ENCODE measurements at places on chromosomes 11 and 22.

GRCh38 chr11:129375751-129376657 is at the start of gene BARX2:
BARX2 (plus strand) TSS chr11:129375848; CDS start chr11:129376036, 188 bp downstream.
- peak; percentile 21 for DNase-seq

DNA sequence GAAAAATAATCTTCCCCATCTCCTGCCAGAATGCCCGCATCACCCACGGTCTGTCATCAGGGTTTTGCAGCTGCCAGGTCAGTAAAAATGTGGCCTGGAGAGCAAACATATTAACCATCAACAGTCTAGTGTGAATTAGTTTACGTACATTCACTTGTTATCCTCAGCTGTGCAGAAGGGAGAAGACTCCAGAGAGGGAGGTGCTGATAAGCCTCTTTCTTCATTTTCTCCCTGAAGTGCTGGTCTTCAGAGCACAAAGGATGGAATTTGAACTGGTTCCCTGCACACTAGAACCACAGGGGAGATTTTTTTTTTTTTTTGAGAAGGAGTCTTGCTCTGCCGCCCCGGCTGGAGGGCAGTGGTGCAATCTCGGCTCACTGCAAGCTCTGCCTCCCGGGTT is 8.2 kb downstream of the FGF19 start:
- DNase-seq, result no peak

GRCh38 chr11:2807801-2808241 is 77.8 kb downstream of the CDKN1C start:
- no peak for DNase-seq

- no peak for DNase-seq
These were observed 18.1 kb upstream of the ACR start for GRCh38 chr22:50719814-50720300.

GRCh38 chr11:73331138-73331916 is 23.3 kb downstream of the ARHGEF17 start:
- DNase-seq, result no peak

- no peak for DNase-seq
These were observed at the start of gene SLC15A3 for GRCh38 chr11:60951904-60952741. SLC15A3 (minus strand) TSS chr11:60952176; CDS start chr11:60951551, 625 bp downstream.

DNA sequence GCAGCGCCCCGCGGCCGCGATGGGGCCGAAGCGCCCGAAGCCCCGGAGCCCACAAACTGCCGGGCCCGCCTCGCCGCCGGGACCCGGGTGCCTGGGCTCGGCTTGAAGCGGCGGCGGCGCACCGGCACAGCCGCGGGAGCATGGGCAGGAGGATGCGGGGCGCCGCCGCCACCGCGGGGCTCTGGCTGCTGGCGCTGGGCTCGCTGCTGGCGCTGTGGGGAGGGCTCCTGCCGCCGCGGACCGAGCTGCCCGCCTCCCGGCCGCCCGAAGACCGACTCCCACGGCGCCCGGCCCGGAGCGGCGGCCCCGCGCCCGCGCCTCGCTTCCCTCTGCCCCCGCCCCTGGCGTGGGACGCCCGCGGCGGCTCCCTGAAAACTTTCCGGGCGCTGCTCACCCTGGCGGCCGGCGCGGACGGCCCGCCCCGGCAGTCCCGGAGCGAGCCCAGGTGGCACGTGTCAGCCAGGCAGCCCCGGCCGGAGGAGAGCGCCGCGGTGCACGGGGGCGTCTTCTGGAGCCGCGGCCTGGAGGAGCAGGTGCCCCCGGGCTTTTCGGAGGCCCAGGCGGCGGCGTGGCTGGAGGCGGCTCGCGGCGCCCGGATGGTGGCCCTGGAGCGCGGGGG is 346 bp downstream of the FJX1 start:
- DNase-seq, result no peak

DNA sequence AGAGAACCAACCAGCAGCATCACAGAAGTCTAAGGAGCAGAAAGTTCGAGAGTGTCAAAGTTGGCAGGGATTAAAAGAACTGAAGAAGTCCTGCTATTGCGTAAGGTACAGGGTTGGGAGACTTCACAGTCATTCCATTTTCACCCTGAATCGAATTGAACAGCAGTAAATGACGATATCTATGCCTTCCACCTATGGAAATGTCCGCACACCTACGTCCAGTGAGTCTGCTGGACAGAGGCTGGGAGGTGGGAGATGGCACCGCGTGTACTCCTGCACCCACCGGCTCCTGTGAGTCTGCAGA is 116.7 kb downstream of the MICAL3 start:
- no peak for DNase-seq

- no peak for DNase-seq
These were observed at the start of gene ALDH3B2 for GRCh38 chr11:67674442-67674871. ALDH3B2 (minus strand) TSS chr11:67674623; CDS start chr11:67666935, 7,688 bp downstream.

- DNase-seq, result no peak
These were observed 18.8 kb downstream of the APOL4 start for GRCh38 chr22:36182857-36183256.

DNA sequence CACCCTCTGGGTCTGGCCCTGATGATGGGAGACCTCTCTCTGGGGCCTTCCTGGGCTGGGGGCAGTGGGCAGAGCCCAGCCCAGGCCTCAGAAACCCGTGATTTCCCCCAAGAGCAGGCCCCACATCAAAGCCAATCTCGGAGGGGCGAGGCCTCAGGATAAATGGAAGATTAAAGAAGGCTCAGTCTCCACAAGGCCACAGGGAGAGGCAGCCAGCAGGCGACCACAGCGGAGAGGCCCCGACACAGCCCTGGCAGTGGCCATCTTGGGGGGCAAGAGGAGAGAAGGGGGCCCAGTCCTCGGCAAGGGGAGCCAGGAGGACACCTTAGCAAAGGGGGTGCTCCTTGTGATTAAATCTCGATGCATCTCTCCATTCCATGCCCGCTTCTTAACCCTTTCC is 12.5 kb upstream of the CREB3L1 start:
- DNase-seq, result no peak

DNA sequence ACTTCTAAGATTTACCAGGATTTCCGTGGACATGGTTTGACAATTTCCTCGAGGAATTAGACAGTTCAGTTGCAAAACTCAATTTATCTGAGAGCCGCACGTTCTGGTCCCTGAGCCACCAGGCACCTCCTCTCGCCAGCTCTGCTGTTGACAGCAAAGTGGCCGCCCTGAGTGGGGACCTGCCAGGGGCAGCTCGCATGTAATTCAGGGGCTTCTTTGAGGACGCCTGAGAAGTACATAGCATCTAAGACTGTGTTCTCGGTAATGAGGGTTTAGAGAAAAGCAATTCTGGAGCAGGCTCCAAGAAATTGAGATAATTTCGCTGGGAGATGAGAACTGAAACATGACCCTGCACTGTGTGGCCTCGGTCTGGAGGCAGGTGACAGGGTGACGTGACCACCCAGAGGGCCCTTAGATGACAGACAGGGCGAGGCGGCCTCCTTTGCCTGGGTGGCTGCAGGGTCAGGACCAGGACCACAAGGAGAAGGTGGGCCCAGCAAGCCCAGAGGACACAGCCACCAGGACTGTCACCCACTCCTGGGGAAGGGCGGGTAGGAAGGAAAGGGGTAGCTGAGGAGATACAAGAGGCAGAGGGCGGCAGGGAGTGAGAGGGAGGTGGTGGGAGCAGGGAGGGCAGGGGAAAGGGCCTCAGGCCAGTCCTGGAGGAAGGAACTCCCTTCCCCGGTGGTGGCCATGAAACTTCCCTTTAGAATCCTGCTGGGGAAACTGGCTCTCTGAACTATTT is 55.0 kb downstream of the RTL6 start:
- no peak for DNase-seq

GRCh38 chr11:75858613-75859012 is 43.6 kb downstream of the UVRAG start:
- DNase-seq, result no peak

DNA sequence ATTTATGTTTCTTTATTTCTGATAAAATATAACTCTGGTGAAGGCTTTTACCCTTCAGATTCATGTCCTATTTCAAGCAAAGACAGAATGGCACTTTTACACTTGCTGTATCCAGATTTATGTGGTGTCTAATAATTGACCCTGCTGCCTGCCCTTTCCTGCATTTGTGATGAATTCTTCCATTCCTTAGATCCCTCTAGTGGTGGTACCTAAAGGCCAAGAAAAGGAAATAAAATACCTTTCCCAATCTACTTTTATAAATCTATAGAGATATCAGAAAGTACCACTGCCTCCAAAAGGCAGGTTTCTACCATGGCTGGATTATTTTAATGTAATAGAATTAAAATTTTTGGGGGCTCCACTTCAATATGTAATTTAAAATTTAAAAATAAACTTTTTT is 34.2 kb downstream of the CCDC81 start:
- no peak for DNase-seq

GRCh38 chr11:69444381-69445130 is 36.9 kb upstream of the LINC01488 start:
- DNase-seq, result no peak

DNA sequence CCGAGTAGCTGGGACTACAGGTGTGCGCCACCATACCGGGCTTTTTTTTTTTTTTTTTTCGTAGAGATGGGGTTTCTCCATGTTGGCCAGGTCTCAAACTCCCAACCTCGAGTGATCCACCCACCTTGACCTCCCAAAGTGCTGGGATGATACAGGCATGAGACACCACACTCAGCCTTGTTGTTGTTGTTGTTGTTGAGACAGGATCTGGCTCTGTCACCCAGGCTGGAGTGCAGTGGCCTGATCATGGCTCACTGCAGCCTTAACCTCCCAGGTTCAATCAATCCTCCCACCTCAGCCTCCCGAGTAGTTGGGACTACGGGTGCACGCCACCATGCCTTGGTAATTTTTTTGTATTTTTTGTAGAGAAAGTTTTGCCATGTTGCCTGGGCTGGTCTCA is 23.4 kb upstream of the CLDN5 start:
- DNase-seq, result no peak

DNA sequence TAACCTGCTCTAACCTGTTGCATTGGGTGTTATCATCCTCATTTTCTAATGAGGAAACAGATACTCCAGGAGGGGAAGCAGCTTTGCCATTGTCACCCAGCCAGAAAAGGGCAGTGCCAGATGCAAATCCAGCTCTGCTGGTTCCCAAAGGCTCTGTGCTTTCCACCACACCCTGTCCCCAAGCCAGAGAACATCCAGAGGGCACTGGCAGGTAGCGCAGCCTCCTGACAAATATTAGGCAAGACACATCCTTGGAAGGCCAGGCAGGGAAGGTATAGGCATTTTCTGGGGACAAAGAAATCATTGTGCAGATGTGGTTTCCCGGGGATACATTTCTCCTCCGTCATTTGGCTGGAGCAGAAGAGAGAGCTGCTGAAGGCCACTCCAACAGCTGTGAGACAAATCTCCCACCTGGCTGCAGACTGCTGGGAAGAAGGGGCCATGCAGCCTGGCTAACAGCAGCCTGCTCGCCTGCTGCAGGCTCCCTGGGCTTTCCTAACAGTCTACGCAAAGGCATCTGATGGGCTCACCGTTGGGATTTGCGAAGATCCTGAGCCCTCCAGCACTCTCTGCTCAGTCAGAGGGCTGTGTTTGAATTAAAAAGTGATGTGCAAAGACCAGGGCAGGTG is 93.9 kb upstream of the PITPNB start:
- no peak for DNase-seq

GRCh38 chr11:66845143-66845875 is 2.1 kb downstream of the RCE1 start:
- no peak for DNase-seq

- DNase-seq, result no peak
These were observed 3.1 kb downstream of the OR56A1 start for GRCh38 chr11:6027501-6027900.

DNA sequence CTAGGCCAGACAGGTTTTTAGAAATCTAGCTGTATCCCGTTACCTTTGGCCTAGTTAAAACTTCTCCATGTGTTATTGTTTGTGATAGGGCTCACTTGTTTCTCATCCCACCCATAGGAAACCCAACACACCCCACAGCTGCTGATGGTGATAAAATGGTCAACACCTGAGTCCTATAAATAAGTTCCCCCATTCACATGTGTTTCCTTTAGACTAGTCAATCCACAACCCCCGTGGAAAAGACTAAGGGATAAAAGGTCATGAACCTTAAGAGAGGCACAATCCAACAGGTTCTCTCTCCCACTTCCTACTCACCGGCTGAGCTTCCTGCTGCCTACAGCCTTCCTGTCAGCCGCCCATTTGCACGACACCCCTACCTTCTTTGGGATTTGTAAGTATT is 768.4 kb downstream of the JRKL start:
- no peak for DNase-seq

DNA sequence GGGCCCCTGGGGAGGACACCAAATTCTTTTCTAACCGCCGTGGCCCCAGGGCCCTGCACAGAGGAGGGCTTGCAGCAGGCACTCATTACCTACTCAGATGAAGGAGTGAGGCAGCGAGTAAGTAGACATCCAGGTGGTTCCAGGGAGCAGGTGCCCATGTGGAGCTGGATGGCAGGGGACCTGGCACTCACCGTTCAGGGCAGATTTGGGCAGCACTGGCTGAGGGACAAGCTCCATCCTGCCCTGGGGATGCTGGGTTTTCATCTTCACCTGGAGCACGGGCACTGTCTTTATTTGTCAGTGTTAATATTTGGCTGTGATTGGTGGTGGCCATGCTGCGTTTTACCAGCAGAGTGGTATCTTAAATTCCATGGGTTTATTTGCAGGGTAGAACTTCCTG is 1182.7 kb downstream of the BRD1 start:
- no peak for DNase-seq

GRCh38 chr11:60118338-60118737 is 29.9 kb downstream of the MS4A2 start:
- DNase-seq, result no peak

DNA sequence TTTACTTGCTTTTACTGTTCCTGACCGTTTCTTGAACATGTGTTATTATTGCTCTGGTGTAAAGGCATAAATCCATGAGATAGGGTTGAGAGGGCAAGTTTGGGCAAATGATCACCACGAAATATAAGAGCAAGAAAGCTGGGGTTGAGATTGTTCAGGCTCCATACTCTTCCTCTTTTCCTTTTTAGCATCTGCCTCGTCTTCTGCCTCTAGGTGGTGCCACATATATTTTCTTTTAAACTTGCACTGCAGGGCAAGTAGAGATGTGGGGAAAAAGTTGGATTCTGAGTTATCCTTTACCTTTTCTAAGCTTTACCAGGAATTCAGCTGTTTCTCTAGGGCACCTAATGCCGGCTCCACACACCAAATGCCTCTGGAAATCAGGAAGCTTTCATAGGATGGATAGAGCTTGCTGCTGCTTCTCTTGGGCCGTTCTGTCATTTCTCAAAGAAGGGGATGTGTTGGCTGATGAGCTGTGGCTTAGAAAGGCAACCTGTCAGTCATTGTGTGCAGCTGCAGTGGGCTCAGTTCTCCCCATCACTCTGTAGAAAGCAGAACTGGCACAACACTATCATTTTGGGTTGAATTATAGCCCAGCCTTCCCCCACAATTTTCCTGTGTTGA is 98.2 kb downstream of the LDLRAD3 start:
- no peak for DNase-seq

DNA sequence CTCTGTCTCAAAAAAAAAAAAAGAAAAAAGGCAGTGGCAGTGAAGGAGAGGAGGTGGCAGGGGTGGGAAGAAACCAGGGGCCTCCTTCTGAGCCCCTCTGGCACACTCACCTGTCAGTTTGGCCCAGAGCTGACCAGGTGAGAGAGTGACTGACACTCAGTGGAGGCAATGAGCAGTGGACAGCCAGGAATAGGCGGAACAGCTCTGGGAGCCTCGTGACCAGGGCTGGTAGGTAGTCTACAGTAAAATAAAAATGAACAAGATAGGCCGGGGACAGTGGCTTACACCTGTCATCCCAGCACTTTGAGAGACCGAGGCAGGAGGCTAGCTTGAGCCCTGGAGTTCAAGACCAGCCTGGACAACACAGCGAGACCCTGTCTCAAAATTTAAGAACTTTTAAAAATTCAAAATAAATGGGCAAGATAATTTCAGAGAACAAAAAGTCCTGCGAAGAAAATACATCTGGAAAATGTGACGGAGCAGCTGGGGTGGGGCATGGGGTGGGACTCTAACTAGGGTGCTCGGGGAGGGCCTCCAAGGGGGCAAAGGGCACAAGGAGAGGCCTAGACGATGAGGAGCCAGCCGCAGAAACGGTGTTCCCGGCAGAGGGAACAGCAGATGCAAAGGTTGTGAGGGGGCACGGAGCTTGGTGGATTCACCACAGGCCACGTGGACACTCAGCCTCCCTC is 3.8 kb upstream of the PDXP start:
- DNase-seq, result no peak

All from NCI-H2107 (cell line).